ENCODE measurements at places on chromosomes 1 and 21. TPM values are rescaled to one million over a fixed set of nuclear protein-coding genes. Genes with fewer than 3 reads are reported as not detected.

GRCh38 chr1:43822040-43822690 is 111.4 kb upstream of the ARTN start:
- no peak for DNase-seq

Gene KCNK1
- total RNA-seq, result 4.3 TPM

DNA sequence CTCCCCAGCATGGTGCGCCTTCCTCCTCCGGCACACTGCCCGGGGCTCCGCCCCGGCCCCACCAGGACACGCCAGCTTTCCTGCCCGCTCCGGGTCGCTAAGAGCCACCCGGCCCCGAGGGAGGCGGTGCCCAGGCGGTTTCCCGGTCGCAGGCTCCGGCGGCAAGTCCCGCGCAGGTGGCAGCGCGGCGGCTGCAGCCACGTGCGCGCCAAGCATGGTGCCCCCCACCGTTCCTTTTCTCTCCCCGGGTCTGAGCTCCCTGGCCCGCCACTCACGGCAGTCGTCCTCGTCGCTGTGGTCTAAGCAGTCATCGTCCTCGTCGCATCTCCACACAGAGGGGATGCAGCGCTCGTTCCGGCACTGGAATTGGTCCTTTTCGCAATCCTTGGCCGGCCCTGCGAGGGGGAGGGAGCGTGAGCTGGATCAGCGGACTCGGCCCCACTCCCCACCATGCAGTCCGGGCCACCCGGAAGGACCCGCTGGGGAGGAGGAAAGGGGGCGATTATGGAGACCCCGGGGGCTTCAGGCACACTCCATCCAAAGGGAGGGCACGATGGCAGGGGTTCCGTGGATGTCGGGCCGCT is 1.2 kb downstream of the LRP8 start:
- peak; percentile 67 for DNase-seq

Gene FAM72C
- total RNA-seq, result not detected

DNA sequence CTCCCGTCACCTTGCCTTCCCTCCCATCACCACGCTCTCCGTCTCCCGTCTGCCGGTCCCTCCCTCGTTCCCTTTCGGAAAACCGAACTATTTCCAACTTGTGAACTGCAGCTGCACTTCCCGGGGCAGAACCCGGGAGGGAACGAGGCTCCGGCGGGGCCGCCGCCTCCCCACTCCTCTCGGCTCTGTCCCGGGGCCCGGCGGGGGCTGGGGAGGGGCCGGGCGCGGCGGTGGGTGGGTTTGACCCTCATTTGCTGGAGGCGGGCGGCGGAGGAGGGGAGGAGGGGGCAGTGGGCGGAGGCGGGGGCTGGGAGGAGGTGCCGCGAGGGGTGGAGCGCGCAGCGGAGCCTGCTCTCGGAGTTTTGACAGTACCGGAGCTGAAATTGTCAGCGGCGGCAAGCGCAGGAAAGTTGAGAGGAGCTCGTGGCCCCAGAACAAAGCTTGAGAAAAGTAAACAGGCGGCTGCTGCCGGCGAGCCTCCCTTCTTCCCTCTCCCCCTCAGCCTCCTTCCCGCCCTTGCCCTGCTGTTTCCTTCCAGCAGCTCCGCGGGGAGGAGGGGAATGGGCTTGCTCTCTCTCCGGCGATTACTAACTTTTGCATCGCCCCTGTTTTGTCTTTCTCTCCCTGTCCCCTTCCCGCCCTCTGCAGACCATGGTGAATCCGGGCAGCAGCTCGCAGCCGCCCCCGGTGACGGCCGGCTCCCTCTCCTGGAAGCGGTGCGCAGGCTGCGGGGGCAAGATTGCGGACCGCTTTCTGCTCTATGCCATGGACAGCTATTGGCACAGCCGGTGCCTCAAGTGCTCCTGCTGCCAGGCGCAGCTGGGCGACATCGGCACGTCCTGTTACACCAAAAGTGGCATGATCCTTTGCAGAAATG is 2.9 kb downstream of the LMO4 start:
- peak; percentile 90 for DNase-seq

Gene LCE1E
- total RNA-seq, result not detected

Data from sciatic nerve (tissue), 2 donors.